ENCODE measurements at places on chromosomes 1 and 21.

- no peak for DNase-seq
These were observed 13.7 kb downstream of the ACTRT2 start for GRCh38 chr1:3034728-3035562.

DNA sequence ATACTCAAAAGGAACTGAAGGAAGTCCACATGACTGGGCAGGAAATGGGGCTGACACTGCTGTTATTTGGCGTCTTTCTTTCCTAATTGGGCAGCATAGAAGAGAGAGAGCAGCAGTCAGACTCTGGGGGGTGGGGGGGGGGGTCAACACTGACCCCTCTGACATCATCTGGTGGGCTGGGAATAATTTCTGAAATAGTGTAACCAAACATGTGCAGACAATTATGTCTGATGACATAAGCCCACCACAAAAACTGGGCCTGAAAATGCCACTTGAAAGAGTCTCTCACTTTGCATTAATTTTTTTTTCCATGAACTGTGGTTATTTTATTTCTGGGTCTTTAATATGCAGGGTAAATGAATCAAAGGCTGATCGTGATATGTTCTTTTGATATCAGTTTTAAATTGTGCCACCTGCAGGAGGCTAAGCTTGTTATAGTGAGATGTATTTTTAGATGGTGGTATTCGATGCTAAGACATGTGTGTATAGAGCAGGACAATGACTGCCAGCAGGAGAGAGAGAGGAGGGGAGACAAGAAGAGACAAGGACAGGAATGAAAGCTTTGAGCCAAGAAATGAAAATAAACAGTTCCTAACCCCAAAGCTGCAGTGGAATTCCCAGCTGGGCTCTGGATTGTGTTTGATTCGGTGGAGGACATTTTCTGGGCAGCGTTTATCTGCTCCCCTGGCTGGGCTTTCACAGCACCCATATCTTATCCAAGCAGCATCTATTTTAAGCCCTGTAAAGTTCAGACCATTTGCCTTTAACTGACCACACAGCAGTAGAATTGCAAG lies 264.7 kb downstream of the PBX1 start:
- DNase-seq, result no peak

GRCh38 chr1:177423090-177423489 lies 252.3 kb downstream of the BRINP2 start:
- no peak for DNase-seq

DNA sequence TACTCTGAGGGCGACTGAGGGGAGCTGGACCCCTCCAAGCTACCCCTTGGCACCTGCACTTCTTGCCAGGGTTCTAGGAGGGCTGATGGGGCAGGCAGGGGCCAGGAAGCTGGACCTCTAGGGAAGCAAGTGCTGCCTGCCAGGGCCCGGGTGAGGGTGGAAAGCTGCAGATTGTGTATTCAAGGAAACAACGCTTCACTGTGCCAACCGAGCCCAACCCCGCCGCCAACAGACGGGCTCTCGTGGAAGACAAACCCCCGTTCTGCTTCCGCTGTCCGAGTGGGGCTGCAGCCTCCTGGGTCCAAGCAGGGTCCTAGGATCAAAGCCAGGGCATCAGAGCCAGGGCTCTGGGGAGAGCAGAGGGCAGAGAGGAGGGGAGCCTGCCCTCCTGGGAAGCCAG lies 3.2 kb downstream of the EFHD2 start:
- no peak for DNase-seq

- no peak for DNase-seq
These were observed 2.0 kb downstream of the OPRD1 start for GRCh38 chr1:28813931-28814465.

GRCh38 chr1:221801773-221802516 lies 60.1 kb upstream of the DUSP10 start:
- DNase-seq, result no peak

DNA sequence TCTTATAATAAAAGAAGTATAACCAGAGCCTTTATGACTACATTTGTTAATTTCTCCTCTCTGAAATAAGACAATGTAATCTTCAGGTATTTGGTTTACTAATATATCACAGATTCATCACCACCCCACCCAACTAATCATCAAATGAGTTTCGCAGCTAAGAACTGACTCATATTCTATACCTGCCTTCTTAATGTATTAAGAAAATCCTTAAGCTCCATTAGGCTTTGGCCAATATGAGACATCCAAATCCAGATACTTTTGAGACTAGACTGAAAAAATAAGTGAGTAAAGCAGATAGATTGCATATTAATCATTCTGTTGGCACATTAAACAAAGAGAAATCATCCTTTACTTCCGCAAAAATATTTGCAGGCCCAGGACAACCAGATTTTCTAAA lies 18.7 kb upstream of the FMO2 start:
- no peak for DNase-seq

GRCh38 chr1:25131794-25132193 lies 100.5 kb downstream of the SYF2 start:
- no peak for DNase-seq

DNA sequence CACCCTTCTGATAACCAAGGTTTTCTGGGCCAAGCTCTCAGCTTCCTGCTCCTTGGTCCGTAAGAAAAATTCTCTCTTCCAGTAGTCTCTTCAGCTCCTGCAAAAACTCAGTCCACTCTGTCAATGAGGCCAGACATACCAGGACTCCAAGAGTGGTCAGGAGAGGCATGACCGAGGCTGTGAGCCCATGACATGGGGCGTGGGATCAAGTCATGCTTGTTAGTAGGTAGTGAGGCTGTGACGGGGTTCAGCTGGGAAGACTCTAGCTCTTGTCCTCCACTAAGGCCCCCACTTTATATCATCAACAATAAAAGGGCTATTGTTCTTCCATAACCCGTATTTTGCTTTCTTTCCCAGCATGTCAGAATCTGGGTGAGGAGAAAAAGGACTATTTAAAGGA lies 10.1 kb upstream of the HCRTR1 start:
- DNase-seq, result no peak

DNA sequence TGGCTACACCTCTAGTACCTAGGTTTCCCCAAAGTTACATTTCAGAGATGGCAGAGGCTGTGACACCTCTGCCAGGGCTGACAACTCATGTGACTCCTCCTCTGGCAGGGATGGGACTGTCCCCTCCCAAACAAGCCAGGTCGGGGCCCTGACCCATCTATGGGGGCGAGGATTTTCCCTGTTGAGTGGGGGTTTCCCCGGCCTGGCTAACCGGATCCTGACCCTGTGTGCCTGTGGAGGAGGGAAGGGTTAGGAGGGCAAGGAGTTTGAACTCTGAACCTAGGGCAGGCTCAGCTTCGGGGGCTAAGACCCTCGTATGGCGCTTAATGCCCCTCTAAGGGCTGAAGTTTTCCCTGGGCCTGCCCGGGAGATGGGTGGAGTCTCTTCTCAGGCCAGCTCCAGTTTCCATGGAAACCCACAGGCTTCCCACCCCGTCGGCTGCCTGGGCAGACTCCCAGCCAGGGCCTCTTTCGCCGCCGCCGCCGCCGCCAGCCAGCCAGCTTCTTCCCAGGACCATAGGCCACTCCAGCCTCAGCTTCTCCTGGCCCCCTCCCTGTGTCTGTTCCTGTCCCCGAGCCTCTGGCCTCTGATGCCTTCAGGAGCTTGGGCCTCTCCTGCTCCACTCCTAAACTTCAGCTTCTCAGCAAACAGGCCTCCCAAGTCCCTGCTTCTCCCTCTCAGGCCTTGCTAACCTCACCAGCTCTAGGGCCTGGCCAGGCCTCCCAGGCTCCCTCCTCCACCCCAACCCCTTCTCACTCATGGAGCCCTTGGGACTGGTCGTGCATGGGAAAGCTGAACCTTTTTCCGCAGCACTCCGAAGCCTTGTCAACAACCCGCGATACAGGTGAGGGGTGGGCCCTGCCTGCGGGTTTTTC lies at the start of gene BTBD19:
Gene BTBD19 (plus strand): TSS at position 461 of the 875 bp plus-strand sequence. CDS start 298 bp downstream, at position 759.
- DNase-seq, result peak; percentile 65

- no peak for DNase-seq
These were observed 131.4 kb upstream of the RAB4A start for GRCh38 chr1:229139331-229140118.

DNA sequence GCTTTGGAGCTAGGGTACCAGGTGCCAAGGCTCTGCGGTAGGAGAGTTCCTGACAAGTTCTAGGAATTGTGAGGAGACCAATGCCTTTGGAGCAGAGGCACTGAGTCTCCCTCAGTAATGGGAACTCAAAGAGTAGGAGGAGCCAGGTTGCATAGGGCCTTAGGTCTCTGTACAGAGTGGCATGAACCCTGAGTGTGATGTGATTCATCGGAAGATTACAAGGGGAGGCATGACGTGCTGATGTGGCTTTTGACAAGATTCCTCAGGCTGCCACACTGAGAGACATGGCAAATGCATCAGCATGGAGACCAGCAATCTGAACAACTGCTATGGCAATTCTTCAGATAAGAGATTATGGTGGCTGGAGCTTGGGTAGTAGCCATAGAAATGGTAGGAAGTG lies 94.6 kb upstream of the SLC44A3 start:
- DNase-seq, result no peak

DNA sequence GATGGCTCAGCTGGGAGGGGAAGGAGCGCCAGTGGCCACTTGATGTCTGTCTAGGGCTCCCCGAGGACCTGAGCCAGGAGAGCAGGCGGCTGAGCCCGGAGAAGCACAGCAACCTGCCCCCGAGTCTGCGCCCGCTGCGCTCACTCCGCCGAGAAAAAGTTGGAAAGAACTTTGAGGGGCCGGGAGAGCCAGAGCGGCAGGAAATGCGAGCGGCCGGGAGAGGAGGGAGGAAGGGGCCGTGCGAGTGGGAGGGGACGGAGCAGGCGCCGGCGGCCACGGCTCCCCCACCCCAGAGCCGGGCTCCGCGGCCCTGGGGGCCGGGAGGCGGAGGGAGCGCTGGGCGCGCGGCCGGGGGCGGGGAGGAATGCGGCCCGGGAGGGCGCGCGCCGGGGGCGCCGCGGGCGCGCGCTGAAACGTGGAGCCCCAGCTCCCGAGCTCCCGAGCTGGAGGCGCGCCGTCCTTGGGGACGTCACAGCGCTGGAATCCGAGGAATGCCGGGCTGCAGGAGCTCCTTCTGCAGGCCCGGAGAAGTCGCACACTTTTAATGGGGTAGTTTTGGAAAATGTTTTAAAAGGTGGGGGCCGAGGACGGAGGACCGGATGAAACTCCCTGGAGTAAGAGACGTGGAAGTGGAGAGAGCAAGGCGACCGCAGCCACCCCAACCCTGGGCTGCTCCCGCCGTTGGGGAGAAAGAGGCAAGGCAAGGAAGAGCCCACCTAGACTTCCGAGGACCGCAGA lies at the start of gene PTPN14:
Gene PTPN14 (minus strand): TSS at position 167 of the 738 bp plus-strand sequence. CDS start 86,799 bp downstream, outside the sequence.
- no peak for DNase-seq

DNA sequence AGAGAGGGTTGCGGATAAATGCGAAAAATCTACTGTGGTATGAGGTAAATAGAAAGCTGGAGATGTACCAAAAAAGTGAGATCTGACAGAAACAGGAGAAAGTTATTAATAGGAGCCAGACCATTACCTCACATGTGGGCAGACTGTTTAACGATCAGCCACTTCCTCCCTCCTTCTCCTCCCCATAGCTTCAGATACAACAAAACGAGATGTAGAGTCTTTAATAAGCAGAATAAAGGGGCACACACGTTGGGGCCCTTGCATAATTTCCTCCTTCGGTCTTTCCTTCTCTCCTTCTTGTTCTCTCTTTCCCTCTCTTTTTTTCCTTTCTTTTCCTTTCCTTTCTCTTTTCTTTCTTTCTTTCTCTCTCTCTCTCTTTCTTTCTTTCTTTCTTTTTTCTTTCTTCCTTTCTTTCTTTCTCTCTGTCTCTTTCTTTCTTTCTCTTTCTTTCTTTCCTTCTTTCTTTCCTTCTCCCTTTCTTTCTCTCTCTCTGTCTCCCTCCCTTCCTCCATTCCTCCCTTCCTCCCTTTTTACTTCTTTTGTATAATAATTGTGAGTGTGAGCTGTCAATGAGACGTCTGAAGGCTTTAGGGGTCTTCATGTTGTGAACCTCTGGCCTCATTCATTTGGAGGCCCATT lies 242.1 kb downstream of the GRIK1 start:
- no peak for DNase-seq

DNA sequence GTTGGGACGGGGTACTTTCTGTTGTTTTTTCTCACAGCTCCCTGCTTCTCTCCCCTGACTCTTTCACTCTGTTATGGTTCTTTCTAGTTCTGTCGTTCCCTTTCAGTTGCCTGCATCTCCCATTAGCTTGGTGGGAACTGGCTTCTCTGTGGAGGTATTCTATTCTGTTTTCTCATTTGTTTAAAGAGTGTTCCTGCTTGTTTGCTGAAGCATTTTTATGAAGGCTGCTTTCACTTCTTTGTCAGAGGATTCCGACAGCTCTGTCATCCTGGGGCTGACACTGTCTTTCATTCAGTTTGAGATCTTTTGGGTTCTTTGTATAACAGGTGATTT lies 96.0 kb upstream of the COL6A1 start:
- no peak for DNase-seq

GRCh38 chr1:100290291-100290690 lies 24.3 kb downstream of the RTCA start:
- no peak for DNase-seq

DNA sequence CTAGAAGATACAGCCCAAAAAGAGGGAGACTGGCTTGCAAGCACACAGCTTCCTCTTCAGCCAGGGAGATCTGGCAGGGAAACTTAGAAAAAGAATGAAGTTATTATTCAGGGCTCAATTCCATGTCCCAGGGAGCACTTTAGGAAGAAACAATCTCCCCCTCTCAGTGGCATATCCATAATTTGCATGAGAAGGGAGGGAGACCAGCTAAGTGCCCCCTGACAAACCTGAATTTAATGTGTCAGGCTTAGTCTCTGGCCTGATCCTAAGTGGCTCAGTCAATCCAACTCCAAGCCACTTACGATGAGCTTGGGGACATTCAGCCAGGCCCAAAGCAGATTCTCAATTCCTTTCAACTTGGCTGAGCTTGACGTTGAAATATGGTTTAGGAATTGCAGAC lies 17.7 kb upstream of the KCND3 start:
- no peak for DNase-seq

DNA sequence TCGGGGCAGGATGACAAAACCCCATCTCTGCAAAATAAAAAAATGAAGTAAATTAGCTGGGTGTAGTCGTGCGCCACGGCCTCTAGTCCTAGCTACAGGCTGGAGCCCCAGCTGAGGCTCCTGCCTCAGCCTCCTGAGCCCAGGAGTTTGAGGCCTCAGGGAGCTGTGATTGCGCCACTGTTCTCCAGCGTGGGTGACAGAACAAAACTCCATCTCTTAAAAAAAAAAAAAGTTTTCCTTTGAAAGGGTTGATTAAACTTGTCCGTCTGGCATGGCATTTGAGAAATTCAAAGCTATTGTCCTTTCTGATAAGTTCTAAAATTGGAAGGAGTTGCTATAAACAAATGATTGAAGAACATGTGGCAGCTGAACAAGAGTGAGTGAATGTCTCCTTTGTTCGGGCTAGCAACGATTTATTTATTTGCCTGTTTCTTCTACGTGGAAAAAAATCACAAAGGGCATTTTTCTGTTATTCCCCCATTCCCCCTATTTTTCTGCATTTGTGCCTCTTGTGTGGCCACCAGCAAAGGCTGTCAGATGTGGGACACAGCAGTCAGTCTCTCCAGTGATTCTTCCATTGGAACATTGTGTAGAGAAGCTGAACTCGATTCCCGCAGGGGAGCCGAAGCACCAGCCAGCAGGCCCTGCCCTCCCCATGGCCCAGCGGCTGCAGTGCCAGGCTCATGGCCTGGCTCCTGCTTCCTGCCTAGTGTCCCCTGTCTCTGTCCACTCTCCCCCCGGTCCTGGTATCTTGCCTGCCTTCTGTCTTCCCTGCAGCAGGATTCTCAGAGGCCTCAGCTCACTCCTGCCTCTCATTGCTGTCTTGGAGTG lies 21.5 kb upstream of the PWP2 start:
- DNase-seq, result peak; percentile 43

Measured in T-helper 1 cell (primary cell).